ENCODE measurements at places on chromosomes 1 and 21.
A peak's percentile ranks its signal among the peaks of the same experiment; 100 is the strongest.

- DNase-seq: no peak
Observed at GRCh38 chr1:24048205-24048869, 63.6 kb downstream of the MYOM3 start.

DNA sequence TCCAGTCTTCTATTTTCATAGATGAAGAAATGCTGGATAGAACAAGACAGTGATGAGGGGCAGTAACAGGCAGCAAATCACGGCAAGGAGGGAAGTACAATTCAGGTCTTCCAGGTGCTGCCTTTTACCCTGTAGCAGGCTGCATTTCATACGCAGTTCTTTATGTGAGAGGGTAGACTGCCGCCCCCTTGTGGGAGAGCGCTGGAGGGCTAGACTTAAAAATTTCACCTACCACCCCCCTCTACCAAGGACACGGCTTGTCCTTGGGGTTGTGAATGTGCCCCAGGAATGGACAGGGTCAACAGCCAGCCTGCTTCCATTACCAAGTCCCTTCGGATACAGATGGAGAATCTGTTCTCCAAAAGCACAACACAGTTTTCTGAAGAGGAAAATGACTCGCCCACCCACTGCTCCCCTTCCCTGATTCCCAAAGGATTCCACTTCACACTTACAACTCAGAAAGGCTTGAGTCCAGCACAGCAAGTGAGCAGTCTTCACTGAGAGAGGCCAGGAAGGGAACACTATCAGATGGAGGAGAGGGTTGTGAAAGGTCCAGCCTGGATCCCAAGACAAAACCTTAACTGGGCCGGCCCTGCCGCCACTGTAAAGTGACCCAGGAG is 7.4 kb downstream of the WDR77 start:
- peak; percentile 79 for DNase-seq

DNA sequence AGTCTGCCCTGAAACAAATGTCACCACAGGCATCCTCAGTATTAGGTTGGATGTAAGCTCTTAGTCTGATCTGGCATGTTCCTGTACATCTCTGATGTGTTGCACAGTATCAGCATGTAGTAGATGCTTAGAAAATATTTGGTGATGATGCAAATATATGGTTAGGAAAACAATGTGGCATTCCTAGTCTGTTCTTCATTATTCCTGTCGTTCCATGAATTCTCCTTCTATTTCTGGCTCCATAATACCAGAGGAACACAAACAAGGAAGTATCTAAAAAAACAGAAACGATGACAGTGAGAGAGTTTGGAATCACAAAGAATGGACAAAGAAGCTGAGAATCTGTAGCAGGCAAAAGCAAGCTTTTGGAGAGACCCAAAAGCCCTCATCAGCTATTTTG is 236.6 kb downstream of the HHAT start:
- DNase-seq: no peak

DNA sequence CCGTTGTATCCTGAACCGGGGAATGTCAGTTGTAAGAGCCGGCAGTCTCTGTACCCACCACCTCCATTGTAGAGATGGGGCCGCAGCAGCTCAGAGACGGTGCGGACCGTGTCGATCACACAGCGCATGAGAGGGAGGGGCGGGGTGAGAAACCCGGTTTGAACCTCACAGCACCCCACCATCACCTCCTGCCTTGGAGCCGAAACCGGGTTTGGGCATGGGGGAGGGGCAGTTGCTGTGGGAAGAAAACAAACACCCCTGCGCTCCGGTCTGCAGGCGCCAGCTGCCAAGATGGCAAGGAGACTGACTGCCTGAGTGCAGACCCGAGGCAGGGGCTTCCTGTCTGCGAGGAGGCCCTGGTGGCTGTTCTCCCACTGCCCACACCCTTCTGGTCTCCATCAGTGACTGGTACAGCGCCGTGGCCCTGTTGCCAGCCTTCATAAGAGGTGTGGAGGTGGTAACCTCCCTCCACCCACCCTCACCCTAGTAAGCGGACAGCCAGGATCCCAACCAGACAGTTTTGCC is 69.2 kb upstream of the SSBP3 start:
- DNase-seq: peak; percentile 60

- DNase-seq: no peak
Observed at GRCh38 chr1:83596331-83596730, 402.6 kb downstream of the TTLL7 start.

DNA sequence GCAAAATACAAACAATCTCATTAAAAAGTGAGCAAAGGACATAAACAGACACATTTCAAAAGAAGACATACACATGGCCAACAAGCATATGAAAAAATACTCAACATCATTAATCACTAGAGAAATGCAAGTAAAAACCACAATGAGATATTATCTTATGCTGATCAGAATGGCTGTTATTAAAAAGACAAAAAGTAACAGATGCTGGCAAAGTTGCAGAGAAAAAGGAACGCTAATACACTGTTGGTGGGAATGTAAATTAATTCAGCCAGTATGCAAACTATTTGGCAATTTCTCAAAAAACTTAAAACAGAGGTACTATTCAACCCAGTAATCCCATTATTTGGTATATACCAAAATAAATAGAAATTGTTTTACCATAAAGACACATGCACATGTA is 32.2 kb upstream of the TNFSF18 start:
- DNase-seq: no peak

- no peak for DNase-seq
Observed at GRCh38 chr1:169367096-169367685, 406 bp downstream of the NME7 start.

DNA sequence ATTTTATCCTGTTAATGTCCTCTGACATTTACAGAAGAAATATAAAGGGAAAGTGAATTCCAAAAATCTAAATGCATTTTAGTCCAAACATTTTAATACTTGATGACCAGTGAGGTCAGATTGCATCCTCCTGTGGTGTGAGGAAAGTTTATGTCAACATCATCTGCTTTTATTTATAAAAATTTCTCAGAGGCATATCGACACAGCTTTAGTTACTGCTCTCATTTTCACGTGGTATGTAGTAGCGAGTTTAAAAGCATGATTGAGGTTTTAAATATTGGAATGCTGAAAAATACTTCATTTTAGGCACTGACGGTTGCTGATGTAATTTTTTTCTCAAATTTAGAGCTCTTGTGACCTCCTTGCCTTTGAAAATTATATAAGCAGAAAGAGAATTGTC is 234.8 kb downstream of the HMCN1 start:
- no peak for DNase-seq

DNA sequence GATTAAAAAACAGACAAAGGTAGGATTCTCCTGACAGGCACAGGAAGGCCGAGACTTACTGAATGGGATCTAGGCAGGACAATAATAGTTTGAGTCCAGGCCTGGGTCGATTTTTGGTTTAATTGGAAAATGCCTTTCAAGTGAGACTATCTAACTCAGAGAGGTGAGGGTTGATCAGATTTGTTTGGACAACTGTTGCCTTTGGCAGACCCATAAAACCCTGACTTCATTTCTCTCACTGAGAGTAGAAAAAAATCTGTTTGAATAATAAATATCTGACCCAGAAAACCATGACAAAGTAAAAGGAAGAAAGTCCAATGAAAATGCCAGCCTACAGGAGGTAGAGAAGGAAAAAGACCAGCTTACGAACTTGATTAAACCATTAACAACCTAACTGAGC is 12.3 kb upstream of the SLC30A10 start:
- DNase-seq: no peak

GRCh38 chr1:151540982-151541377 is 871 bp downstream of the TUFT1 start:
- peak; percentile 37 for DNase-seq

- DNase-seq: no peak
Observed at GRCh38 chr1:48772211-48772610, 4.5 kb downstream of the BEND5 start.

DNA sequence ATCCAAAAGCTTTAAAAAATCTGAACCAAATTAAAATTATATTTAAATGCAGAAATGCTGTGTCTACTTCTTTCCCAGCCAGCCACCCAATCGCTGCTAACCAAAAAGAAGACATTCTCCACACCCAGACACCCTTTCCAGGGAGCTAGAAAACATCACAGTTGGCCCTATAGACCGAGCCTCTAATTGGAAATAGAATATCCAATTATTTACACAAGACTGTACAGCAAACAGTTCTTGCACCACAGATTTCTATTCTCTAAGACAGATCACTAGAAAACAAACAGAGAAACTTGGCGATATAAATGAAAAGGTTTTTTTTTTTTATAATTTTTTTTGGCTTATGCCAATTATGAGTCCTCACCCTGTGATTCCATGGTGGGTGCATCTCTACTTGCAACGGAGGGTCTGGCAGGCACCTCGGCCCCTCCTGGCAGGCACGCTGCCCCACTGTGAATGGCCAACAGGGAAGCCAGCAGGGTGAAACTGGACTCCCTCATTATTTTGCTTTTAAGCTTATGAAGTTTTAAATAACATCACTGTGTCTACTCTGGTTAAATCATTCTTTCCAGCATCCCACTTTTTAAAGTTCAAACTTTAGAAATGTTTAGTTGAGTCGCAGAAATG is 29.2 kb downstream of the BCAR3 start:
- no peak for DNase-seq

DNA sequence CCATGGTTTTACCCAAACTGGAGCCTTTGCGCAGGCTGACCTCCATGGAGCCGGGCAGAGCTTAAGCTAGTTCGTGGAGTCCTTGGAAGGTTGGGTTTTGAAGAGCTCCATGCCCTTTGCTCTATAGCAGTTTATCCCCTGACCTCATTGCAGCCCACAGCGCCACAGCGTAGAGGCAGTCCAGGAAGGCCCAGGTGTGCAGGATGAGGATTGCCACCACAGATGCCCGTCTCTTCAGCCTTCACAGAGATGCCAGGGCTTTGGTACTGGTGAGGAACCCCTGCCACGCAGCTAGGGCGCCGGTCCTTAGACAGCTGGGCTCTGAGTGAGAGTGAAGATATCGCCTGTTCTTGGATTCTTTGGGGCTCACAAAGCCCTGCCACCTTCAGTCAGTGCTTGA is 138.6 kb downstream of the PEX14 start:
- no peak for DNase-seq

DNA sequence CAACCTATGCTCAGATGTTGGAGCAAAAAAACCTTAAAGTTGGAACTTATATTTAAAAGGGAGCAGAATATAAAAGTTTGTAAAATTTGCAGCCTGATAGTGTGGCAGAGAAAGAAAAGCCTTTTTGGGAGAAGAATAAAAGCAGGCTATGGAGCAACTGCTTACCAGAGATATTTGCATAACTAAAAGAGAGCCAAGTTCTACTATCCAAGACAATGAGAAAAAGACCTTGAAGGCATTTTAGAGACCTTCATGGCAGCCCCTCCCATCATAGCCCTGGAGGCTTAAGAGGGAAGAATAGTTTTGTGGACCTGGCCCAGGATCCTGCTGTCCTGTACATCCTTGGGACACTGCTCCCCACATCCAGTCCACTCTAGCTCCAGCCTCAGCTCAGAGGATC is 312.5 kb upstream of the ZRANB2 start:
- DNase-seq: no peak

DNA sequence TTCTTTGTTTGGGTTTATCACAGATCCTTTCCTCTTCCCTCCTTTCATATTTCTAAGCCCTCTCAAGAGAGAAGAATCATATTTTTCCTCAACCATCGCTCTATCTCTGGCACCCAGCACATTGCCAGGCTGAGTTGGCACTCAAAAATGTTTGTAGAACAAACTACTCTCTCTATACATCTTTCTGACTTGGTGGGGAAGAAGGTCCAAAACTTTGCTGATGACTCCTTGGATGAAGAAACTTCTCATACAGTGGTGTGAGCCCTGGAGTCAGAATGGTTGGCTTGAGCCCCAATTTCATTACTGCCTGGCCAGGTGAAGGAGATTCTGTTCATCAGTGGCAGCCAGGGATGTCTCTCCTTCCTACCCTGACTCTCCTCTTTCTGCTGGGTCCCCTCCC is 11.9 kb downstream of the ALX3 start:
- no peak for DNase-seq

GRCh38 chr1:93528412-93528811 is 80.5 kb downstream of the FNBP1L start:
- peak; percentile 9 for DNase-seq

DNA sequence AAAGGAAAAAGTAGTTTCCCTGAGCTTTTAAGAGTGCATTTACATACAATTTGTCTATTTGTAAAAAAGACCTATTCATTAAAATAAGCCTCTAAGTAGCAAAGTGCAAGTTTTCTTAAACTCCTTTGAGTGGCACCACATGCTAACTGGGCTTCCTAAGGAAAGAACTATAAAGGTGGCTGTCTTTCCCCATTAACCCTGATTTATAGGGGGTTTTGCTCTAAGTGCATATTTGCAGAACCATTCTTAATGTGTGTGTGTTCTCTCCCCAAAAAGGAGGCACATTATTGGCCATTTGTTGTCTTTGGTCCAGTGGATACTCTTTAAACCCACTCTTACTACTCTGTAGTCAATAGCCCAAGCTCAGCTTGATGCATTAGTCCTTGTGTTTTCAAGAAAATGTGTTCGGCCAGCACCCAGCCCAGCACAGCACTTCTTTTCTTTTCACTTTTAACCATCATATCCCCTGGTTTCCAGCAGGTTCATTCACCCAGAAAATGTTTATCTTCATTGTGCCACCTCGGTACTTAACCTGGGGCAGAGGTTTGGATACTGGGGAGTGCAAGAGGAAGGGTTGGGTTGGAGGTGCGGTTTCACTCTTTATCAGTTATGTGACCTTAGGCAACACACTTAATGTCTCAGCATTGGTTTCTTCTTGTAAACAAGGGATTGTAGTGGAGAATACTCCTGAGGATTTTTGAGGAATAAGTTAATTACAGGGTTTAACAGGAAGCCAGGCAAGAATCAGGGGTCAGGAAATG is 161.9 kb upstream of the UBE2U start:
- DNase-seq: no peak

DNA sequence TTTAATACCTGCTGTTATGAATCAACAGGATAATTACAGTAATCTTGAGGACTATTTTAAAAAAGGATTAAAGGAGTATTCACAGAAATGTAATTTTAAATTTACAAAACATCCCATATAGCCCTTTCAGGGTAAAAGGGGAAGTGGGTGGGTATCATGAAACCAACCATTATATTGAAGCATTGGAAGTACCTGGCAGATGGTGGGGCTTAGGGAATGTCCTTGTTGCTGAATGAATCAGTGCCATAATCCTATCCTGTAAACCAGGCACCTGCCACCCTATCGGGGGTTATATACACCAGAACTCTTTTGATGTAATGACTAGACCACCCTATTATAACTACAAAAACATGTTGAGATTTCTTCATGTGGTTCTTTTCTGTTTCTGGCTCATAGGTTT is 30.4 kb downstream of the CDC14A start:
- DNase-seq: no peak

DNA sequence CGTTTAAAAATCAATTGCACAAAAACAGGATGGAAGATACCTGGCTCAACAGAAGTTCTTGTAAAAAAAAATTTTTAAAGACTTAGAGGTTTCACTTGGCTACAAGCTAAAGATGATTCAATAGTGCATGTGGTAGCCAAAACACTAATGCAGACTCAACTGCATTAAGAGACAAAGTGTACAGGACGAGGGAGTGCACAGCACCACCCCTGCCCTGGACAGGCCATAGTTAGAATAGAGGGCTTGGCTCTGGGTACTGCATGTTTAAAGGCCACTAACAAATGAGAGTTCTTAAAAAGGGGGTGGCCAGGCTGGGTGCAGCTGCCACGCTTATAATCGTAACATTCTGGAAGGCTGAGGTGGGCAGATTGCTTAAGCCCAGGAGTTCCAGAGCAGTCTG is 7.9 kb downstream of the ACKR1 start:
- no peak for DNase-seq

Measured in B cell (primary cell).